ENCODE measurements at places on chromosomes 6 and 20.

- no peak for DNase-seq
Observed at GRCh38 chr6:82987951-82988350, 77.7 kb downstream of the UBE3D start.

GRCh38 chr6:160092602-160093001, 29.0 kb upstream of the SLC22A1 start:
- no peak for DNase-seq

DNA sequence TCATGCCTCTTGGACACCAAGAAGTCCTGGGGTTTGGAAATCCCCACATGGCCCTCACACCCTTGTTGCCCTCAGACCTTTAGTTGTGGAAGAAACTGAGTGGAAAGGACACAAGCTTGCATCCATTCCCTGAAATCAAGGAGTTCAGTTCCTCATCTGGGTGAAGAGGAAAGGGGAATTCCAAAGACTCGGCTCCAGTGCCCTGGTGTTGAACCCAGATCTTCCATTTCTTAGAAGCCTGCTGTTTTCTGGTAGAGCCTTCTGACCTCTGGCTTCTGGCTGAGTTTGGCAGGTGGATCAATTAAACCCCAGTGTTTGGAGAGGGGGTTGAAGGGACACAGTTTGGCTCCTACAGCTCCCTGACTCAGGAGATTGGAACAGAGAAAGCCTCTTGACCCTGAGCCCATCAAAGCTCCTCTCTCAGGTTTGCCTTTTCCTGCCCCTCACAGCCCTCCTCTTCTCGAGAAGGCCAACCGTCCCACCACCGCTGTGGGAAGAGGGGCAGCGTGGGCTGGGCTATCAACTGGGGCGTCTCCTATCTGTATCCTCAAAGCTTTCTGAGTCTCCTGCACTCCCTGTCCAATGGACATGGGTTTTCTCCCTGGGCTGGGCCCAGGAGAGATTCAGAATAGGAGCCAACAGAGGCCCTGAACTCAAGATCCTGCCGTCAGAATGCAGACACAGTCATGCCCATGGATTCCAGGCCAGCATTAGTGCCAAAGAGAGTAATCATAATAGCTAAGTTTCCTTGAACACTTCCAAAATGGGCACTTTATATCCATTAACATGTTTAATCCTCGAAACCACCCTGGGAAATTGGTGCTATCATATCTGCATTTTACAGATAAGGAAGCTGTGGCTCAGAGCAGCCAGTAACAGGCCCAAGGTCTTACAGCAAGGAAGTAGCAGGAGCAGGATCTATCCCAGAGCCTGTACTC, 146.2 kb downstream of the VEGFA start:
- no peak for DNase-seq

DNA sequence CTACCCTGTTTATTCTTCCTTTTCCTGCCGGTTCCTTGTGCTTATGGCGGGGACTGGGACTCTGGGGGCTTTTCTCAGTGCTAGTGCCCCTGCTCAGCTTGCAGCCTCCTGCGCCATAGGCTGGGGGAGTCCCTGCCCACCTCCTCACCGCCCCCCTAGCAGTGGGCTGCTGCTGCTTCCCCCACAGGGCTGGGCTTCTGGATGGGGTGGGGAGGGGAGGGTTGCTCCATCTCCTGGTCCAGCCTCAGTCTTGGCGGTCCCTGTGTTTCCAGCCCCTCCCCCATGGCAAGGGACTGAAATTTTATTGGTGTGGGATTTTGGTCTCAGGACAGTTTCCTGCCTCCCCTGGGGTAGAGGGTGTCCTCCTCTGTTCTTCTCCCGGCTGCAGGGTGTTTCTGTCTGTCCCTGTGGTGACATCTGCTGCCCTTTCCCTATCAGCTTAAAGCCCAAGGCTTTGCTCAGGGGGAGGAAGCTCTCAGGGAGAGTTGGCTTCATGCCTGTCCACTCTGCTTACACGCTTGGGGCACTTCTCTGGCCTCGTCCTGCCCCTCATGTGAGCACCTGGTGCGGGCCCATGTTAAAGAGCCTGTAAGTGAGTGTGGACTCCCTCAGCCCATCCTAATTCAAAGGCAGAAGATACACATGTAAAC, 100.6 kb downstream of the HIVEP1 start:
- DNase-seq, result no peak

GRCh38 chr6:38634518-38634917, 5.2 kb downstream of the BTBD9 start:
- no peak for DNase-seq

DNA sequence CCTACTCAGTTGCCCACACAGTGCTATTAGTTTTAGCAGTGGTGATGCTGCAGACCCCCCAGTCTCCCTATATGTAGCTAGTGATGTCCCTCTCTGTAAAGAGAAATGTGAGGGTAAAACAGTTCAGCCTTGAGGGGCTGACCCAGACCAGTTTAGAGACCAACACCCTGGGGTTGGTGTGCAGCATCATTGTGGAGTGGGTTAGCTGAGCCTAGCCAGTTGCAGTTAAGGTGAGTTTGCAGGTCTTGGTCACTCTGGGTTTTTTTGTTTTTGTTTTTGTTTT, 401 bp upstream of the B3GALT4 start:
- DNase-seq, result no peak

GRCh38 chr20:52731093-52731492, 241.1 kb upstream of the TSHZ2 start:
- DNase-seq, result no peak

DNA sequence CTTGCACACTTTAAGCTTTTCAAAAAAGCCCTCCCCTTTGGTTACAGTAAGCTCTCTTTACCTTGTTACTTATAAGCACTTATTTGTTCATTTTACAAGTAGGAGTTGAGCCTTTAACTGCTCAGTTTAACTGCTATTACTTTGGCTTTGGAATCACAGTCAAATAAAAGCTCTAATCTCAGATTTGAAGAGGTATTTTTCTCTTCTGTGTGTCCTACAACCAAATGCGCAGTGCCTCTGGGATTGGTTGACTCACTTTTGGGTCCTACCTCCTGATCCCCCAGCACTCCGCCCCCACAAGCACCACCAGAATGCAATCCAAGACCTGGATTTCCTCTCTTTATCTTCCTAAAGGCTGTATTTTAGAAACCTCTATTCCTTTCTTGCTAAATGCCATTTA, 2.5 kb downstream of the NCOA7 start:
- DNase-seq, result no peak

GRCh38 chr6:105109955-105110895, 69.6 kb downstream of the POPDC3 start:
- no peak for DNase-seq

DNA sequence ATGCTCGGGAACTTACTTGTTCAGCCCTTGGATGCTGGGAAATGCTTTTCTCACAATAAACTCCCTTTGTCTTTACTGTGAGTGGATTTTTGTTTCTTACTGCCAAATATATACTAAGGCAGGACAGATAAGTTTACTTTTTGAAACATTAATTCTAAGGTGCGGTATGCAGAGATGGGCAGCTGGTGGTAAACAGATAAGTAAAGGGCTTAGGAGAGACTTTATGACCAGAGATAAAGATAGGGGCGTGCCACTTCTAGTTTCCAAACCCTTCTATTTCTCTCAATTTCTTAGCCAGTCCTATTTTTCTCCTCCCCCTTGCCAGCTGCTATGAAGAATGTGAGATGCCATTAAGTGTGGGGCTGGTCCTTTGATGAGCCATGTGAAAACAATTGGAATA, 16.3 kb downstream of the SAMD3 start:
- DNase-seq, result no peak

- DNase-seq, result no peak
Observed at GRCh38 chr20:23835716-23836115, 9.2 kb upstream of the CST2 start.

DNA sequence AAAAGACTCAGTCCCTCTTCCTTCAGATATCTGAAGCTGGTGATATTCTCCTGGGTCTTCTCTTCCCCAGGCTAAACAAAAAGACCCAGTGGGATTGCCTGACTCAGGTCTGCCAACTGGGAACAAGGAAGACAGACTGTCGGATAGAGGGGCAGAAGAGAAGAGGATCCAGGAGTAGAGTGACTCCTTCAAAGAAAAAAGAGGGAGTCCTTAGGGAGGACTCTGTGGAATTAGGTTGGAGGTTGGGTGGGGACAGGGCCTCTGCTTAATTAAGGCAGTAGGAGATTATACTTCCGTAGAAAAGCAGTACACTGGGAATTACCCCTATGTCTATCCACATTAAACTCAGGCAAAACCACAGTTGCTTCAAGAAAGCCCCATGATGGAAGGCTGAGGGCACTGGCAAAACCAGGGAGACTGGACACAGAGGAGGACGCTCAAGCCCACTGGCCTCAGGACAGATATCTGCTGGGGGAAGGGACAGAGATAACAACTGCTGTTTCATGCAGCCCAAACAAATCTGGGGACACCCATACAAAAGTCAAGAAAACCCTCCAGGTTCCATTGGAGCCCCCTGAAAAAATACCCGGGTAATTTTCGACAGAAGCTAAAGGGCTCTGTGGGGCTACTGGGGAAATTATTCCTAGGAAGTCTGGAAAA, 5.7 kb downstream of the BCL2L1 start:
- DNase-seq, result no peak

- peak; percentile 22 for DNase-seq
Observed at GRCh38 chr6:125953502-125953875, 3.1 kb upstream of the HINT3 start.

DNA sequence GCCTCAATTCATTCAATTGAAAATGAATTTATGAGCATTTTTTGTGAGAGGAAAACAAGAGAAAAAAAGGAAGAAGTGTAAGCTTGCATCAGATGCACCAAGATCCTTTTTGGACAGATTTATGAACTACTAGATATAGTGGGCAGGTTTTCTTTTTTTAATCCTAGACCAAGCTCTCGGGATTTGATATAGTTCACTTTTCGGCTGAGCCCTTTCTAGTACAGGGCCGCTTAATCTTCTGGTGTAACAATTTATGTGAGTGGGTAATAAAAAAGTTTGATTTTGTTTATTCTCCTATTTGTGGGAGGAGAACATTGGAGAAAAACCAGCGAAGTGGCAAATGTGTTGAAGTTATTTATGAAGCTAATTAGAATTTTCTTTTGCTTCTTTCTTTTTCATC, 538.0 kb downstream of the UTRN start:
- no peak for DNase-seq

DNA sequence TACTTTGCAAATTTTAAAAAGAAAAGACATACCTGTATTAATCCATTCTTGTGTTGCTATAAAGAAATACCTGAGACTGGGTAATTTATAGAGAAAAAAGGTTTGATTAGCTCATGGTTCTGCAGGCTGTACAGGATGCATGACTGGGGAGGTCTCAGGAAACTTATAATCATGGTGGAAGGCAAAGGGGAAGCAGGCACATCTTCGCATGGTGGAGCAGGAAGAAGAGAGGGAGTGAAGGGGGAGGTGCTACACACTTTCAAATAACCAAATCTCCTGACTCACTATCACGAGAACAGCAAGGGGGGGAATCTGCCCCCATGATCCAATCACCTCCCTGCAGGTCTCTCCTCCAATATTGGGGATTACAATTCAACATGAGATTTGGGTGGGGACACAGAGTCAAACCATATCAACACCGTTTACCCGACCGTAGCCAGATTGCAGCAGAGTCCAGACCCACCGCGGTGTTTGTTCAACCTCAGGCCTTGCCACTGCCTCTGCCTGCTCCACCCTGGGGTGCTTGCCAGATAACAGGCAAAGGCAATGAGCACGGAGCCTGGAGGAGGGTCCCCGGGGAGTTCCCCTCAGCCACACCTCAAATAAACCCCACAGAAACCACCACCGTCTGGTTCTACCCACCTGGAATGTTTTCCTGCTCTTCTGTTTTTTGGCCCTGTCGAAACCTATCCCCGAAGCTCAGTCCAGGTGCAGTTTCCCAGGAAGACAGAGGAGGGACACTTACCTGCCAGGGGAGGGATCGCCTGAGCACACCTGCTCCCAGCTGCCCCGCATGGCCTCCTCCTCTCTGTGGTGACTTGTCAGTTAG, 142.2 kb upstream of the AFDN start:
- no peak for DNase-seq

DNA sequence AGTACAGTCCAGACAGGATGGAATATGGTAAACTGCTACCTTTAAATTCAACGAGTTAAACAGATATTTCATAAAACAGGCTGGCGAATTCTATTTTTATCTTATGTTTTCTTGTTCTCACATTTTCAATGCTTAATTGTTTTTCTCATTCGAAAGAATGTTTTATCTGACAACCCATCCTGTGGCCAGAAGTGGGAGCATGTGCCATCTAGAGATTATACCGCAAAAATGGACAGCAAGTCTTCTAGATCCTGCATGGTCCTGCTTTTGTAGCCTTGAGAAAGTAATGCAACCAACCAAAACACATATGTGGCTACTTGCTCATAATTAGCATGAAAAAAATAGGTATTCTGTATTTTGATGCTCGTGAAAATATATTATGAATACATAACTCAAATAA, 30.7 kb downstream of the TUBB2B start:
- no peak for DNase-seq

DNA sequence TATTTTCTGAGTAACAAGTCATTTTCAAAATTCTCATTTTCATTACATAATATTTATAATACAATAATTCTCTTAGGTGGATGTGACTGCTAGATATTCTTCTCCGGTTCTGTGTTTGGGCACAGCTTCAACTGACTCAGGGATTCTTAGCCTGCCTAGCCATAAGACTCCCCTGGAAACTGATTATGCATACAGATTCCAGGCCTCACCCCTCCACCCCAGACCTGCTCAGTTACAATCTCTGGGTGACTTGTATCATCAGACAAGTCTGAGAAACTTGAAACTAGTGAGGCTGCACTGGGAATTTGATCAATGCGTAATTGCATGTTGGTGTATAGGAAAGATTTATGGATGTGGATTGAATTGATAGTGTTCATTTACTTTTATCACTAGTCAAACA, 25.4 kb downstream of the FLRT3 start:
- DNase-seq, result no peak

- no peak for DNase-seq
Observed at GRCh38 chr6:136840276-136841001, 18.0 kb downstream of the PEX7 start.

GRCh38 chr20:46634528-46634927, 16.7 kb downstream of the SLC13A3 start:
- DNase-seq, result no peak

- no peak for DNase-seq
Observed at GRCh38 chr6:137775720-137776119, 91.3 kb upstream of the TNFAIP3 start.

DNA sequence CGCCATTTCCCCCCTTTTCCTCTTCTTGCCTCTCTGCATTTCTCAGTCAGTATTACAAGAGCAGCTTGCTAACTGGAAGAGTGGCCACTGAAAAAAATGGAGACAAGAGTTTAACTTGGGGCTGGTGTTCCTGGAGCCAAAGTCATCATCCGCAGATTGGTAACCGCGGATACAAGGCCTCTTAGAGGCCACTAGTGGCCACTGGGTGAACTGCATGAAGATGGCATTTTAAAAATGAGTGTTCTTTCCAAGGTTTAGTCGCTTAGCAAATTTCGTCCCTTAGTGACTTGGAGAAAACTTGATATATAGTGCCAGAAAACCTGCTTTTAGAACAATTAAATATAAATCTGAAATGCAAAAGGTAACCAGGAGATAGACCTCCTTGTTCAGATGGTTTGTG, 4.8 kb downstream of the F13A1 start:
- DNase-seq, result peak; percentile 61

GRCh38 chr6:135860361-135860760, 8.9 kb downstream of the PDE7B start:
- no peak for DNase-seq
